ENCODE measurements at places on chromosomes 7 and 10.
A peak's percentile ranks its signal among the peaks of the same experiment; 100 is the strongest.

DNA sequence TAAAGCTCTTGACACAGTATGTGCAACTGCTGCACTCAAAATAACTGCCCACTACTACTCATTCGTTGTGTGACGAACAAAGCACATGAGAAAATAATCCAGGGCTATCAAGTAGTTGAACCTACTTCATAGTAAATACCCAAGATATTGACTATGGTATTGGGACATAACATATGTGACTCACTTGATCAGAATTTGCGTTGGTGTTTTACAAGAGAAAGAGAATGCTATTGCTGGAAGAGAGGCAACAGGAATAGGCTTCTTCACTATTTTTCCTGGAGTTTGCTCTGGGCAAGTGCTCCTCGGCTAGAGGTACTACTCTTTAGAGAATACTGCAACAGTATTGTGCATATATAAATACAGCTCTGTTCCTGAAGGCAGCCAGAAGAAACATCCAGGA lies 2.5 kb downstream of the DGKB start:
- DNase-seq, result no peak

DNA sequence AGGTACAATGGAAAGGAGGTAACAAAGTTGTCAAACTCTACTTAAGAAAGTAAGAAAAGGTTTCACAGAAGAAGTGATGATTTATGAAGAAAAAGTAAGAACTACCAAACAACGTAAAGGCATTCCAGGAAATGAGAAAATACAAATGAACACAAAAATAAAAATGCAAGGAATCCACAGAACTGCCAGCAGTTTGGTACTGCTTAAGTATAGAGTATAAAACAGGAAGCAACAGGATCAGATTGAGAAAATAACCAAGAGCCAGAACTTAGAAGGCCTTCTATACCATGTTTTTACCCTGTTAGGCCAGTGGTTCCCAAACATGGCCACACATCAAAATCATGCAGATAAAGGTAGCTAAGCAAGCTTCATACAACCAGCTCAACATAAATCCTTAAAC lies 9.2 kb downstream of the NDUFA5 start:
- no peak for DNase-seq

DNA sequence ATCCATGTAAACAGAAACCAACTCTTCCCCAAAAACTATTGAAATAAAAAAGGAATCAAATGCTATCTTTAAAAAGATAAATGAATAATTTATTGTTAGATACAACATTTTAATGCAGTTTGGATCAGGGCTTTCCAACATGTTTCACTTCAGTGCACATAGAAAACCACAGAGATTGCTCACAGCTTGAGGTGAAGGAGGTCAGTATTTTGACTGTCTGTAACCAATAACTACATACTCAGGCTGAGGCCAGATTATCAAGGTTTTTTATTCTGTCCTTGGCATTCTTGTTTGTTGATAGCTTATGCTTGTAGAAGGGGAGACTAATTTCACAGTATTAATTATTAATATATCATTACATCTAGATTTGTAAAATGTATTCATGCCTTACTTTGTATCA lies 195.5 kb downstream of the PRKG1 start:
- DNase-seq, result no peak

DNA sequence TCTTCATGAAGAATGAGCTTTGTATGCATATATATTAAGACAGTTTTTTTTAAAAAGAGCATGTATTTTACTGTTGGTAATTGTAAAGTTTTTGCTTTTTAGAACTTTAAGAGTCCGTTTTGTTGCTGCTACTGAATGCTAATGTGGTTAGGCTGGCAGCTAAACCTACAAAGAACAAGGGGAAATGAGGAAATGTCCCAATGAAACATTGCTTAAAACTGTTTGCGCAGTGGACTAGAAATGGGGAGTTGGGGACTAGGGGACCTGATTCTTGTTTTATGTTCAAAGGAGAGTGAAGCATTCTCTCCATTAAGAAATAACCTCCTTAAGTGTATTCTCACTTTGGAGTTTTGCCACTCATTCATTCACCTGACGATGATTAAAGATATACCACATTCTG lies 5.7 kb downstream of the NRF1 start:
- no peak for DNase-seq

GRCh38 chr10:121579656-121580055 lies 18.6 kb downstream of the FGFR2 start:
- no peak for DNase-seq

- no peak for DNase-seq
Measured at GRCh38 chr7:117777335-117778142, 95.7 kb downstream of the CTTNBP2 start.

GRCh38 chr7:37342688-37343471 lies 105.8 kb downstream of the ELMO1 start:
- DNase-seq, result peak; percentile 62

GRCh38 chr10:89632824-89633223 lies 12.2 kb downstream of the PANK1 start:
- no peak for DNase-seq

- no peak for DNase-seq
Measured at GRCh38 chr7:22564511-22565045, 64.6 kb upstream of the STEAP1B start.

DNA sequence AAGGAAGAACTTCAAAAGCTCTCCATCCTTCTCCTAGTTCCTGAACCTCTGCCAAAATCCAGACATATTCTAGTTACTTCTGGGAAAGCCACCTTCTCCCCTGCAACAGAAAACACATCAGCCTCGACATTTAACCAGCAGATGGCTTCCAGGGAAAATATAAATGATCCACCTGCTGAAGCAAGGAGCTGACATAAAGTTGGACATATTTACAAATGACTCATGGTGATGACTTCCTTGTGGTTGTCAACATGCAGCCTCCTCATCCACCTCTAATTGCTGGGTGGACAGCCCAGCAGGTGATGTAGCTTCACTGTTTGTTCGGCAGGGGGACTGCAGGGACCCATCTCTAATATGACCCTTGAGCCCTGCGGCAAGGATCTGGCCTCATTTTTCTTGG lies 266.0 kb downstream of the C7orf25 start:
- no peak for DNase-seq

- DNase-seq, result no peak
Measured at GRCh38 chr7:129800901-129801300, 151.9 kb downstream of the UBE2H start.

DNA sequence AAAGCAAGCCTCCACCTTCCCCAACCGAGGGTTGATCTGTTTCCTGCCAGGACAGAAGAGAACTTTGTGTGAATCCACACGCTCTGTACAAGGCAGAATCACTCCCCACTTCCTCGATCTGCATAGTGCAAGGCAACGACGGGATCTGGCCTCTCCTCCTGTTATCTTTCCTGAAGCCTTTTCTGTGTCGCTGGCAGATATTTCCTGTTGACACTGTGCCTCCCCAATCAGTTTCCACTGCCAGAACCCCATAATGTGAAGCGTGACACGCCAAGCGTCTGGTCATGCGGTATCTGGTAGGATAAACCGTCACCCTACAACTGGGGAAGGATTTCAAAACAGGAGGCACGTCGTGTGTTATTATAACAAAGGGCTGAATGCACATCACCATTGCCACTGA lies 57.2 kb downstream of the FAM171A1 start:
- no peak for DNase-seq

DNA sequence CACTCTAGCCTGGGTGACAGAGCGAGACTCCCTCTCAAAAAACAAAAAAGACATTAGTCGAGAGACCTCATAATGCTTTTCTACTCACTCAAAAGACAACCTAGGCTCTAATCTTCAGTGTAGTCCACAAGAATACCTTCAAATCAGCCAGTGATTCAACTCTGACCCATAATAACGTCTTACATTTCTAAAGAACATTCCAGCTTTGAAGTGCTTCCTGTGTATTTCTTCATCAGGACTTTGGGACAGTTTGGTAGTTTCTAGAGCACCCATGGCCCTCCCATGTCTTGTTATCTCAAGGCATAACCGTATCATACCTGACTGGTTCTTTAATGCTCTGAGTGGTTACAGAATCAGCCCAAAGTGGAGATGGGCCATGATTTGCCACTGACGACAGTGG lies 221.3 kb downstream of the SKIDA1 start:
- DNase-seq, result no peak

DNA sequence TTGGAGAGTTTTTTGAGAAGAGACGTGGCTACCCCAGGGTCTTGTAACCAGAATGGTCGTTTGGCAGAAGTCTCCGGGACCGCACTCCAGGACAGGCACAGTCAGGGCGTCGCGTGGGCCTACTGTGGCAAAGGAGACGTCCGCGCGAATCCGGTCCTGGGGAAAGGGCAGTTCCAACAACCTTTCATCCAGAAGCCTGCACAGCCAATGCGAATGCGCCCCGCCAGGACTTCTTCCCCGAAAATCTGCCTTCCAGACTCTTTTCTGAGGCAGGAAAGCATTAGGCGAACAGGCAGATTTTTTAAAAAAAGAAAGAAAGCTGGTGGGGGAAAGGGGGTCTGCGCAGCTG lies 2.0 kb downstream of the HPSE2 start:
- DNase-seq, result no peak

DNA sequence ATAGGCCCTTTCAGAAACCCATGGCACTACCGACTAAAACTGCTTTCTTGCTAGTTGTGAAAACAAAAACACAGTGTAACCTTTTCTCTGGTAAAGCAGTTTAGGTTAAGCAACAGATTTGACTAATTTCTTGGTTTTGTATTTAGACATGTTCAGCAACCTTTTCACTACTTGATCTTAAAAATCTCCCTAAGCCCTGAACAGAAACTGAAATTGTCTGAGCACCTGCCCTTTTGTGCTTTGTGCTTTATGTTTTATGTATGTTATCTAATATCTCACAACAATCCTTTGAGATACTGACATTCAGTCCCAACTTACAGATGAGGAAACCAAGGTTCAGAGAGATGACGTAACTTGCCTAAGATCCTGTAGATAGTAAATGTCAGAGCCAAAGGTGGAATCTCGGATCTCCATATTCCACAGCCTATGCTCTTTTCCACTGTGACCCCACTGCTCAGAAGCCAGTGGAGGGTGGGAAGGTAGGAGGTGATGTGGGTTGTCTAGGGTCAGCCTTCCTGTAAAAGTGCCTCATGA lies 146.6 kb downstream of the LCOR start:
- DNase-seq, result no peak

DNA sequence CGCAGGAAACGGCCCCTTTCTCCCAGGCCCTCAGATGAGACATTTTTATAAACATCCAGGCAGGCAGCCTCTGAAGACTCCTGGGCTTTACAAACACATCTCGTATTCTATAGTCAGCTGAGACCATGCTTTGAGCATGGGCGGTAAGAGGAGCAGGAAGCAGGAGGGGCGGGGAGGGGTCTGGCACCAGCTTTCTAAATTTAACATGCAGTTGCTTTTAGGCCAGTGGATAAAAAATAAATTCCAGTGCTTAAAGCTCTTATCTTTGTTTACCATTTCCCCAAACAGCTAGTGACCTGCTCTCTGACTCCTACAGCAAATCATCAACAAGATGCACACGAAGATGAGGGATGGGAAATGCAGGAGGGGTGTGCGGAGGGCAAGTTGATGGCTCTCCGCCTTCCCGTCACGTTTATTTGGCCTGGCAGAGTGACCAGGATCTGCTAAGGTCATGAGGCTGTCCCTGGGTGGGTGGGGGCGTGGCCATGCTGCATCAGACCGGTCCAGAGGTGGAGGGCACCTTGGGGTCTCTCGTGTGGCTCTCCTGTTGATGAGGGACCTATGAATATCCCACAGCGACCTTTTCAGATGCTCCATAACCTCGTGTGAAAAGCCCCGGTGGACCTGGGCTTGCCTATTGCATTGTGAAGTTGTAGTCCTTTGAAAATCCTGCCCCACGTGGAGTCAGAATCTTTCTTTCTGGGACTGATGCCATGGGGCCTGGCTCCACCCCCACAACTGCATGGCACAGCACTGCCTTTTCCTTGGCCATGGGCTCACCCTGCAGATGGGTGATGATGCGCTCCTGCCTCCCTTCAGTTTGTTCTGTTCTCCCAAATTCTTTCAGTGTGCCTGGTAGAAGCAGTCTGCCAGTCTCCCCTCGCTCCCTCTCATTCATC lies 67.5 kb downstream of the PARP12 start:
- DNase-seq, result no peak

GRCh38 chr10:693506-693905 lies 4.0 kb upstream of the DIP2C start:
- no peak for DNase-seq

- DNase-seq, result no peak
Measured at GRCh38 chr10:85413570-85413969, 953.0 kb downstream of the GRID1 start.

DNA sequence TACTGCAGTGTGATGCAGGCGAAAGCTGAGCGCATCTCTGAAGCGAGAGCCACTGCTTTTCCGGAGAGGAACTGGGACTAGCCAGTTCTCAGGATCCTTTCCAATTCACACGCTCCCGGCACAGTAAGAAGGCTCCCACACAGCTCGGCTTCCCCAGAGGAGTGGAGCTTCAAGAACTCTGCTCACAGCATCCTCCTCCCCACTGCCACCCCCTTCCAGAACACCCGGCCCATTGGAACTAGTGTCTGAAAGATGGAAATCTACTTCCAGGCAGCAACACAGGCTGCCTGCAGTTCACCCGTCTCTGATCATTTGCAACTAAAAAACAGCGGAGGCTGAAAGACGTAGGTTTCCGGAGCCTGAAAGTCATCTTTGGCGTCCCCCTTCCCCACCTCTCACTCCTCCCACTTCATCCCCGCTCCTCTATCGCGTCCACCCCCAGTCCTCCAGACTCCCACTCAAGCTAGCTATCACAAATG lies at the start of gene DGKB:
Gene DGKB, minus strand, starts transcription at position 163 of the 479 bp plus-strand sequence.
- no peak for DNase-seq

DNA sequence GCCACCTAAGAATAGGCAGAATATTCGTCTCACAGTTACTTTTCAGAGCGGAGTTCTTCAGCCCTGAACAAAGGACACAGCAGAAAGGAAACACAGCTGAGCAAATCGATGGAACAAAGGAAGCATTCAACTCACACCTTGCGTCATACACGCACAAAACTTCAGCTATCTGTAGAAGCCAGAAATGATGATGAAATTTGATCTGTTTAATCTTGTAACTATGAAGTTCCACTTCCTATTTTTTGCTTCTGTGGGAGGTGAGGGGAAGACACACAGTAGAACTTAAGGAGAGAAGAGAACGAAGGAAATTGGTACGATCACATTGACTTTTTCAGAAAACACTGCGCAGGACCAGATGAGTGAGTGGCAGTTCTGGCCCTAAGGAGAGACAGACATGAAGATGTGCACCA lies 26.2 kb downstream of the FAM171A1 start:
- DNase-seq, result no peak

- no peak for DNase-seq
Measured at GRCh38 chr10:92688927-92689662, 660 bp upstream of the HHEX start.

DNA sequence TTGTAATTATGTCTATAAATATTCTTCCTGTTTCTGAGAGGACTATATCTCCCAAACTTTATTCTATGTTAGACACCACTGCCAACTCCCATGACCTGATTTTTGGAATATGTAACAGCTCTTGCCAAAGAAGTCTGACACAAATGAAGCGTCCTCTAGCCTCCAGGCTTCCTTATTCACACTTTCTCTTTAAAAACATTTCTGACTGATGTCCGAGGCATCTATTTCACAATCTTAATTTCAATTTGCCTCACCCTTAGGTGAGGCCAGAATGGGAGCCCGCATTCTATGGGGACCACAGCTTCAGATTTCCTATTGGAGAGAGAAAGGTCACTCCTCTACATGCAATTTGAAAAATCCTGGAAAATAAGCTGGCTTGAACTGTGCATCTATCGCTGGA lies 873.2 kb downstream of the GATA3 start:
- DNase-seq, result no peak

Measured in stimulated activated CD4-positive, alpha-beta T cell treated with anti-CD3 and anti-CD28 coated beads, Interleukin-12 subunit alpha, Interleukin-12 subunit beta, amount 100 ng/mL, for 48 hours (primary cell).